ENCODE measurements at places on chromosomes 3 and 15.

DNA sequence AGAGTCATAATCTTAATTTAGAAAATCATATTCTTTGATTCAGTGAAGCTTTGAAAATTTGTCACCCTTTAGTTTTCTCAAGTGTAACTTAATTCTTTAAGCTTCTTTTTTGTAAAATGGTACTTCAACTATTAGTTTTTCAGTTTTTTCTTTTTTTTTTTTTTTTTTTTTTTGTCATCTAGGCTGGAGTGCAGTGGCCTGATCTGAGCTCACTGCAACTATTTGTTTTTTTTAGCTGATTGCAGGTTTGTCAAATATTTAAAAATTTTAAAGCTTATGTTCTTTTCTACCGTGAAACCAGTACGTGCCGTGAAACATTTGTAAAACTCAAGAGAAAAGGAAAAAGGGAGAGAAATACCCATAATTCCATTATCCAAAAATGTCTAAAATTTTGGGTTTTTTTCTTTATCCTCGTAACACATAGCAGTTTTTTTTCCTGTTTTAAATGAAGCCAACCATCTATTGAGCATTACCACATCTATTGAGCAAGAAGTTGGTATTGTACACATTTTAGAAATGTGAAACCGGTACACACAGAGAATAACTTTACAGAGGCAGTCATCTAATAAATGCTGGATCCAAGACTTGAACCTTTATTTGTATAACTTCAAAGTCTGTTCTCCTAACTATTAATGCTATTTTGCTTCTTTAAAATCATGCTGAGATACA, 25.7 kb downstream of the ECT2 start:
- DNase-seq = no peak

- no peak for DNase-seq
These were observed 40.1 kb upstream of the PDCD6IP start for GRCh38 chr3:33758281-33758680.

DNA sequence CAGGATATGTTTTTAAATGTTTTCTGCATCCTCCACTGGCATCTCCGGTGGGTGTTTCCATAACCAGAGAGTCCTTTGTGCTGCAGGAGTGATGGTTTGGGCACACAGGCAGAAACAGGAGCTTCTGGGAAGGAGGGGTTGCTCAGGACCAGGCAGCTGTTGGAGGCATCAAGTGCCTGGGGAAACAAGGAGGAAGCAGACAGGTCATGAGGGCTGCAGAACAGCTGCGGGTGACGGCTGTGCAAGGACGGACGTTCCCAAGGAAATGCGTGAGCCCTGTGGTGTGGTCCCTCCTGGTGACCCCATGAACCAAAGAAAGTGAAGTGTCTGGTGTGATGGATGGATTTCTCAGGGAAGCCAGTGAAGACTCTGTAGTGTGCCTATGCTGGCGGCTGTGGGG, 61.2 kb upstream of the TNFAIP8L3 start:
- DNase-seq = no peak

- peak; percentile 55 for DNase-seq
These were observed 77.7 kb upstream of the NUDT16 start for GRCh38 chr3:131303848-131304247.

DNA sequence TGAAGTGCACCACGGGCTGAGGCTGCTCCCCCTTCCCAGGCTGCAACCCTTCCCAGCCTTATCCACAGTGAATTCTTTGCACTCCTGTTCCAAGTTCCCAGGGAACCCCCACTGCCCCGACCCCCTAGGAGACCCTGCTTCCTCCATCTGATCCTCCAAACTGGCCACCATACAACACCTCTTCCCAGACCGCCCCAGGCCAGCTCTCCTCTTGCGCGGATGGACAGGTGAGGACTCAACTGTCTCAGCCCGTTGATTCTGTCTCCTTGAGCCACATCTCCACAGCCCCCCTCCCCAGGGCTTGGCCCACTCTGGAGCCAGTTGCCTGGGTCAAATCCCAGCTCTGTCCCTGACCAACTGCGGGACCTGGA, 21.7 kb downstream of the GRIP2 start:
- DNase-seq = no peak

Data from fibroblast of skin of back (primary cell).